MCF 10A (cell line): ENCODE measurements at places on chromosomes 6 and 20. TPM values are rescaled to one million over a fixed set of nuclear protein-coding genes. Genes with fewer than 3 reads are reported as not detected.
A peak's percentile ranks its signal among the peaks of the same experiment; 100 is the strongest.

DNA sequence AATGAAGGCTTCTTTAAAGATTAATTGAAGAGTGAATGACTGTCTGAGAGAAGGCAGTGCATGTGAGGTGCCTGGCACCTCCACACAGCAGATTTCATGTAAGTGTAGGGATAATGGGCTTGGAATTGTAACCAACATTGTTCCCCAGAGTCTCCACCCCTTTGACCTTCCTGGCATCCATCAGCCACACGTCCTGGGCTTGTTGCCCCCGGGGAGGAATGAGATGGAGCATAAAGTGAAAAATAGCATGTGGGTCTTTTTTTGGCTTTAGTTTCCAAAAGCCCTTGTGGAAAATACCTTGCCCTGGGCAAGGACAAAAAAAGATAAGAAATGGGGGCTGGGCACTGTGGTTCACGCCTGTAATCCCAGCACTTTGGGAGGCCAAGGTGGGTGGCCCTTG is 242.2 kb upstream of the ECI2 start:
- DNase-seq, result no peak

DNA sequence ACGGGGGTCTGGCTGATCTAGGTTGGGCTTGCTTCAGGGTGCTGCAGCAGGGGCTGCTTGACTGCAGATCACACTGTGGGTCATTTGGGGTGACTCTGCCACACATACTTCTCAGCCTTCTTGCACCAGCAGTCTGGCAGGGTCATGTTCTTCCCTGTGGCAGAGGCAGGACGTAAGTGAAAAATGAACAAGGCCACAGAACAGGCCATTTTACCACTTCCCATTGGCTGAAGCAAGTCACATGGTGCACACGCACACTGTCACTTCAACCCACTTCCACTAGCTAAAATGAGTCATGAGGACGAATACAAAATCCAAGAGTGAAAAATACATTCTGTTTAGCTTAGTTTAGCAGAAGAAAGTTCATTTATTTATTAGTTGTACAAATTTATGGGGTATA is 168.6 kb upstream of the GGTLC1 start:
- DNase-seq, result no peak

- no peak for DNase-seq
Measured at GRCh38 chr20:44036441-44036840, 121.8 kb downstream of the TOX2 start.

- peak; percentile 84 for DNase-seq
Measured at GRCh38 chr6:44078827-44079671, 48.2 kb downstream of the MRPL14 start.

DNA sequence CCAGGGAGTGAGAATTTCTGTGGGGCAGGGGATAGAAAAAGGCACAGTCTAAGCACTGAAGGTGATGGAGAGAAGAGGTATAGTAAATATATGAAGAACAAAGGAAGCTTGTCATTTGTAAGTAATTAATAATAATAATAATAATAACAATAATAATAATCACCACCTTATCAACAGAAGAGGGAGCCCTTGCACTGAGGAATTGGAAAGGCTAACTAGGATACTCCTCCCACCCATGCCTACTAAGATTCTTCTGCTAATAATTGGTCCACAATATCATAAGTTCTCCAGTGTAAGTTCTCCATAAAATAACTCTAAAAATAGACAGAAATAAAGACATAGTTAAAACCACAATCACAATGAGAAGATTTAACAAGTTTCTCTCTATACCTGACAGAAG is 912 bp upstream of the OR12D3 start:
- peak; percentile 19 for DNase-seq

GRCh38 chr6:51768087-51768486 is 319.3 kb downstream of the PKHD1 start:
- no peak for DNase-seq

GRCh38 chr6:129609635-129610034 is 100.3 kb downstream of the ARHGAP18 start:
- DNase-seq, result no peak

DNA sequence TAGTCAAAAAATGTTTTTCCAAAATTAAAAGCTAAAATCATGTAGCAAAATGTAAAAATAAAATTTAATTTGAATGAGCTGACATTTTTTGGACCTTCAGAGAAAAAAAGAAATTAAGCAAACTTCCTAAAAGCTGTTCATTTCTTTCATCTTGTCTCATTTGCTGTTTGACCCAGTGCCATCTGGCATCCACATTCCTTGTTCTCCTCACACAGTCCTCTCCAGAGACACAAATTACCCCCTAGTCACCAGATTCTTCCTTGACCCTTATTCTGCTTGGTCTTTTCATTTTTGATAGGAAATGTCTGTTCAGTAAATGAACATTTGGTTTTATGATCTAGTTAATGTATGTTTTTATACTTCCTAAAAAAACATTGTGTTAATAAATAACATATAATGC is 55.2 kb downstream of the HDDC2 start:
- DNase-seq, result no peak

GRCh38 chr20:19074828-19075516 is 137.5 kb upstream of the SLC24A3 start:
- peak; percentile 52 for DNase-seq

DNA sequence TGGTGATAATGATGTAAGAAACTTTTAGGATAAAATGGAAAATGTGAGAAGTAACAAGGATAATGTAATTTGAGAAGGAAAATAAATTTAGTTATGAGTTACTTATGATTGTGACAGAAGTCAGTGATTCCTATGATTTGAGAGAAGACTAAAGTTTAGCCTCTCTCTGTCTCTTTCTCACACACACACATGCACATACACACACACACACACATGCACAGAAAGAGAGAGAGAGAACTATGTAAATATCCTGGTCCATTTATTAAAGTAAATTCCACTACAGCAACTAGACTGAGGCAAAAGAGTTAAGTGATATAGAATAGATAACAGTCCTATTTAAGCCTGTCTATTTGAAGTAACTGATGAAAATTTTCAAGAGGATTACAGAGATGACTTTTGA is 375.2 kb downstream of the CD109 start:
- no peak for DNase-seq

- DNase-seq, result peak; percentile 76
Measured at GRCh38 chr6:131023834-131024504, 39.1 kb downstream of the EPB41L2 start.

GRCh38 chr20:40960101-40960500 is 68.5 kb upstream of the TOP1 start:
- DNase-seq, result no peak

- DNase-seq, result no peak
Measured at GRCh38 chr20:51473771-51474170, 68.7 kb downstream of the NFATC2 start.

DNA sequence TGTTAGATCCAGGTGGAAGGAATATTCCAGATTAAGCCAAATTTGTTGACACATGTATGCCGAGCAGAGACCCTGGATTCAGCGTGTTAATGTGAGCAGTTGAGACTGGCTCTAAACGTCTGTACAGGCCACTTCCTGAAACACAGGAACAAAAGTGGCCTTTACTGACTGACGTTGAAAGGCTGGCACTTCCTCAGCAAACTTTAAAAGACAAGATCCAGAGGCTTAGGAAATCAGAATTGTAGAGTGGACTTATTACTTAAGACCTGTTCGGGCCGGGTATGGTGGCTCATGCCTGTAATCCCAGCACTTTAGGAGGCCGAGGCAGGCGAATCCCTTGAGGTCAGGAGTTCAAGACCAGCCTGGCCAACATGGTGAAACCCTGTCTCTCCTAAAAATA is 125.7 kb upstream of the ARID1B start:
- DNase-seq, result no peak

DNA sequence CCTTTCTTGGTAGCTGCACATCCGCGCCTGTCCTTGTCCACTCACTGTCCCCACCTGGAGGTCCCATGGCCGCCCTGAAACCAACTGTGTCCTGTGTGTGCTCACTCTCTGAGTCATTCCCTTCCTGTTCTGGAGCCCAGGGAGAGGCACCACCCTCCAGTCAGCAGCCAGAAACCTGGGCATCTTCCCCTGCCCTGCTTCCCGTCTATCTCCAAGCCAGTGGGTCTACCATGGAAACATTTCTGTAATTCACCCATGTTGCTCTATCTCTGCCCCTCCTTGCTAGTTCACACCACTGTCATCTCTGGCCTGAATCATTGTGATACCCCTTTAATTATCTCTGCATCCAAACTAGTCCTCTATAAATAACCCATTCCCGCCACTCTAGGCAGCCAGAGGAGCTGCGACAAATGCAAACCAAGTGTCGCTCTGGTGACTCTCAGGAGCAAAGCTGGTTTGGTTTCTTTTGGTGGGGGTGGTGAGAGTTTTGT is 28.8 kb upstream of the SYNJ2 start:
- peak; percentile 33 for DNase-seq

GRCh38 chr6:83879746-83880145 is 20.3 kb downstream of the CYB5R4 start:
- no peak for DNase-seq

DNA sequence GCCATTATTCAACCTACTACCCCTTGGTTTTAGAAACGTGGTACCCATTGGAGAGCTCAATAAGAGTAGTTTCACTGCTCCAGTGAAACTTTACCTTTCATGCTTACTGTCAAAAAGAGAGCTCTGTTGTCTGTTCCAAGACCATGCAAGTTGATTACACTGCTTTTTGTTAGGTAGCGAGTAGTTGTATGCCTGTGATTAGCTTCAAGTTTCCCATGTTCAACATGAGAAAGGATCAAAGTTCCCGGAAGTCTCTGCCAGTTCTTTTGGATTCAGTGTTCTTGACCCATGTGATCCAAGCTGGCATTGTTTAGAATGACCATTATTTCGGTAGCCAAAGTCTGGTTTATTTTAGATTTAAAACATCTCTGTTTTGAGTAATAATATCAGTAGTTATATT is 107.1 kb downstream of the ZFAND3 start:
- no peak for DNase-seq

GRCh38 chr6:408599-409102 is 17.1 kb downstream of the IRF4 start:
- peak; percentile 49 for DNase-seq

DNA sequence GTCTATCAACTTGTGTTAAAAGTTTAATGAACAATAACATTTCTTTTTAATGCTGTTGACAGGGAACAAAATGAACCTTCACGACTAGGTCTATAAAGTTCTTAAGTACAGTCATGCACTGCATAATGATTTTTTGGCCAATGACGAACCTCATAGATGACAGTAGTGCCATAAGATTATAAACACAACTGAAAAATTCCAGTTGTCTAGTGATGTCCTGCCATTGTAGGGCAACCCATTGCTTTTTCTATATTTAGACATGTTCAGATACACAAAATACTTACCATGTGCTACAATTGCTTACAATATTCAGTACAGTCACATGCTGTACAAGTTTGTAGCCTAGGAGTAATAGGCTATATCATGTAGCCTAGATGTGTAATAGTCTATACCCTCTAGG is 93.6 kb downstream of the SYNE1 start:
- DNase-seq, result no peak

GRCh38 chr6:158892266-158892665 is 73.1 kb upstream of the EZR start:
- DNase-seq, result no peak

DNA sequence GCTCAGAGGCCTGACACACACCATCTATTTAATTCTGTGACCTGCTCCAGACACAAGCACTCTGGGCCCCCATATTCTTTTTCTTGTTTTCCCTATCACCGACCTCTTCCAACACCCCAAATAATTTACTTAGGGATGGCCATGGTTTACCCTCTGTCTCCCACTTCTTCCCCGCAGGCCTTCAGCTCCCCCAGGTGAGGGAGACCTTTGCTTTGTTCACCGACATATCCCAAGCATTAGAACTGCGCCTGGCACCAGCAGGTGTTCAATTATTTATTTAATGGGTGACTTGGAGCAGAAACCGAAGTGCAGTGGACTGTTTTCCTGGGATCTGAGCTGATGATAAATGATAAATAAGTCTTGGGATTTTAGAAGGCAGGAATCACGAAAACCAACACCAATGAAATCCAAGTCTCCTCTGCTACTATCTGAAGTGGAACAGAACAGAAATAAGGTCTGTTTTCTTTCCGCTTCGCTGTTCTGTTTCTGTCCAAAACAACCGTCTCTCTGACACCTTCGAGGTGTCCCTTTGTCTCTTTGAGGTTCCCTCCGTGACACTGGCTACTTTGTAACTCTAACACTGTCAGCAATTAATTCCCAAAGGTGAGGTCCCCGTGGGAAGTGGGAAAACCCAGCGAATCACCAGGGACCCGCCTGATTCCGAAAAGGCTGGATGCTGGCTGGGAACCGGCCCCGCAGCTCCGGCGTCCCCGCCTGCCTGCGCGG is 1.1 kb upstream of the RIN2 start:
- DNase-seq, result no peak

DNA sequence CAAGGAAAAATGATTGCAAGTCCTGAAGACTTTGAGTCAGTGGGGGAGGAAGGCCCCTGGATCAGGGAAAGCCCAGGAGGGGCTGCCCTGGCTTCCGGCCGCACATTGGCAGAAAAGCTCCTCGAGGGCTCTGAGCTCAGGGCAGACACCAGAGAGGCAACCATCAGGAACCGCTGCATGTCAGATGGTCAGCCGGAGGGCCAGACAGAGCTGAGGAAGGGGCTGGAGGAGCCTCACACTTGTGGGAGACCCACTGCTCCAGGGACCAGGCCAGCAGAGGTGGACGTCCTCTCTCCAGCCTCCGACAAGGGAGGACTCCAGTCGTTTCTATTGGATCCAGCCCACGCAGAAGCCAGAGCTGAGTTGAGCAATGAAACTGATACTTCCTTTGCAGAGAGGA is 30.2 kb upstream of the AAR2 start:
- DNase-seq, result no peak

The SYCP2 gene
- 0.35 and 0.61 TPM in 2 replicates for total RNA-seq

The BPIFB2 gene
- not detected in 2 replicates for total RNA-seq

The PPP1R14C gene
- 32.0 and 38.7 TPM in 2 replicates for total RNA-seq

The MAP1LC3A gene
- 10.5 and 10.7 TPM in 2 replicates for total RNA-seq

The ATP6V1G2 gene
- 1.2 and 2.4 TPM in 2 replicates for total RNA-seq

The CYP39A1 gene
- 7.2 and 7.4 TPM in 2 replicates for total RNA-seq

The TRIM38 gene
- 5.4 and 6.7 TPM in 2 replicates for total RNA-seq
